ENCODE measurements at places on chromosomes 16 and 17.

DNA sequence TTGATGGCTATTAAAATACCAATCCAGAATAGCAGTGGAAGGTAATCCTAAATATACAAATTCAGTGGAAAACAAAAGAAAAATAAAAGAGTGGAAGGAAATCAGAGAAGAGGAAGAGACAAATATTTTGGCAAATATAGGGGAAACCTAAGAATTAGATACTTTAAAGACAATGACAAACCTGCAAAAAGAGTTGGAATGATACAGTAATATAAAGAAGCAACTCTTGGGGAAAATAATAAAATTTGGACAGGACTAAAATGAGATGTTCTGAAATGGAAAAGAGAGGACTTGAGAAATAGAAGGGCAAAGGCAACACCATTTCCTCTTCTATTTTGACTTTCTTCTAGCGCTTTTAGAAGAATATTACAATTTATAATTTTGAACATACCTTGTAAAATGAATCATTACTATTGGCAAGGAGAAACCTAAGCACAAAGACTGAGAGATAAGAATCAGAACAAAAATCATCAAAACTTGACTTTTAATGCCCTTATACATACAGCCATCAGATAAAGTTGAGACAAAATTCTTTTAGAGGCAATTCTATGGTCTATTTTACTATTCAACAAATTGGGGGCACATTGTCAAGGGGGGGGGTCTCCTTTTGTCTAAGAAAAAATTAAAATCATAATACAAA lies 5.2 kb downstream of the RNF43 start:
- no peak for DNase-seq

DNA sequence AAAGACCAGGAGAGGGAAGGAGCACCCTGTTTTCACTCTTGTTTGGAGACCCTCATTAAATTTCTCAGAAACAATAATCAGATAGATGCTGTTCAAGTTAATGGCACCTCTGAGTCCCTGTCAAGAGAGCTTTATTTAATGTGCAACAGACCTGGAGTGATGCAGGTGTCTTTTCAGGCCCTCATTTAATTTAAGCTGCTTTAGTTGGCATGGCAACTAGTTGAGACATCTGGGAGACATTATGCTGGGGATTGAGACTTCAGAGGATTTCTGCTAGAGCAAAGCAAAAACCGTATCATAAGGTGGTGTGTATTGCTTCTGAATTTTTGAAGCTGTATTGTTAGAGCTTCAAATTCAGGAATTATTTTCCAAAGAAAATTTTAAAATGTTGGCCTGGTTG lies 108.5 kb downstream of the NLK start:
- DNase-seq: no peak

GRCh38 chr16:57736419-57737351 lies 1.1 kb downstream of the KATNB1 start:
- peak; percentile 4 for DNase-seq

DNA sequence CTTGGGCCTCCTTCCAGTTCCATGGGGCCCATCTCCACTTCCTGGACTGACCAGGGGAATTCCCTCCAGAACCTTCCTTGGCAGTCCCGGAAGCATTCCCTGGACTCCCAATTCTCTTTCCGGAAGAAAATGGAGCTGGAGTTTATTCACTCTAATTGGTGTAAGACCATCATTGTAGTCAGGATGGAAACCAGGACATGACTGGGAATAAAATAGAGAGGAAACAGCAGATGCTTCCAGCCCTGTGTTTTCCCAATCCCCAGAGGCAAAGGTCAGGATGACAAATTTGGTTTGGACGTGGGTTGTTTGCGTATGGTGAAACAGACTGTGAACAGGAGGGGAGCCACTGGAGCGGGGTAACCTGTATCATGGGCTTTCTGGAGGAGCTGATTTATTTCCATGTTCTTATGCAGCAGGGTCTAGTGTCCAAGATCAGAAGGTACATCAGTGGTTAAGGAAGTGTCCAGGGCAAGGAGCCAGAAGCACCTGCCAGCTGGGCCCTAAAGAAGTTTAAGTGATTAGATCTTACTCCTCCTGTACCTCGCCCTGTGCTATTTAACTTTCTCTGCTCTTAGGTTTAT lies 8.5 kb upstream of the LONP2 start:
- no peak for DNase-seq

GRCh38 chr16:66028510-66029216 lies 337.8 kb upstream of the CDH5 start:
- DNase-seq: no peak

DNA sequence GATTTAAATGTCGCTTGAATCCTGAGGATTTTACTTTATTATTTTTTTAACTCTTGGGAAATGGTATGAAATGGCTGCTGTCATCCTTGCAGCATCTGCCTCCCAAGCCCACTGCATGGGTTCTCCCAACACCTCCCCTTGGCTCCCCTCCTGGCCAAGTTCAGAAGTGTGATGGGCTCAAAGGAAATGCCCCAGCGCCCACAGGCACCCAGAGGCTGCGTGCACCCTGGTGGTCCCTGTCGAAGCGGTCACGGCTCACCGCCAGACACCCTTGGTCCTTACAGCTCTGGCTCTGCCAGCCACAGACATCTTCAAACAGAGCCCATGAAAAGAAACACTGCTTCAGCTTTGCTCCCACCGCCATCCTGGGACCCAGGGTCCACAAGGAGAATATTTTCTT lies 334.7 kb downstream of the SOX9 start:
- DNase-seq: no peak

GRCh38 chr16:9965079-9965478 lies 217.1 kb downstream of the GRIN2A start:
- no peak for DNase-seq

Measured in NCI-H2029 treated with DMSO at 0.1 percent for 48 hours (cell line).